ENCODE measurements at places on chromosomes 4 and X.

DNA sequence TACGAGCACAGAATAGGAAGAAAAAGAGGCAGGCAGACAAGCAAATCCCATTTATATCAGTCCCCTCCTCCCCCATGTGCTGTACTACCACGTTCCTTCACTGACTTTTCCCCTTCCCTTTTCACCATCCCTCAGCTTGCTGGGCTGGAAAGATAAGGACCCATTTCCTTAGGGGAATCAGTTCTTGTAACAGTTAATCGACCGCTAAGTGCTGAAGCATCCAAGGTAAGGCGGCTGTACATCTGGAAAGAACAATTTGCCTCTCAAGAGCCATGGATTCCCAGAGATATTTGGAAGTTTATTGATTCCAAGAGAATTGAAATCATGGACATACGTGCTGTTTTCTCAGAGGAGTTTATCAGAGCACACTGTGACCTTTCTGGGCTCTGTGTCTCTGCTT, 1688.0 kb downstream of the STIM2 start:
- DNase-seq: no peak

GRCh38 chr4:16222957-16223527, 3.2 kb downstream of the TAPT1 start:
- DNase-seq: no peak

DNA sequence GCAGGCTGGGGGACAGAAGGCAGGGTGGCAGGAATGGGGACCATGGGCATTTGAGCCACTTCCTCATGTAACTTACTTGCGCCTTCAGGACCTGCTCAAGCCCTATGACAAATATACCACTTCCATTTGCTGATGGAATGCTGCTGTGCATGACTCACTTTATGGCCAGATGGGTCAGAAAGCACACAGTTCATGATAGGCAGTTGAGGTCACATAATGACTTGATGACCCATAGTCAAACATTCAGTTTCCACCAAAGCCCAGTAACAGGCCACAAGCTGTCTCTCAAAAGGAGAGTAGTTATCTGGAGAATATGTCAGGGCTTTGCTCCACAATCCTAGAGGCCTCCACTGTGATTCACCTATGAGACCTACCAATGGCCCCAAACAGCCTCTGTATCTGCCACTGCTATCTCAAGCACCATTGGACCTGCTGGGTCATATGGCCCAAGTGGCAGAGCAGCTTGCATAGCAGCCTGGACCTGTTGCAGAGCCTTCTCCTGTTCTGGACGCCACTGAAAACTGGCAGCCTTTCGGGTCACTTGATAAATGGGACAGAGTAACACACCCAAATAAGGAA, 5.3 kb upstream of the PAPSS1 start:
- no peak for DNase-seq

DNA sequence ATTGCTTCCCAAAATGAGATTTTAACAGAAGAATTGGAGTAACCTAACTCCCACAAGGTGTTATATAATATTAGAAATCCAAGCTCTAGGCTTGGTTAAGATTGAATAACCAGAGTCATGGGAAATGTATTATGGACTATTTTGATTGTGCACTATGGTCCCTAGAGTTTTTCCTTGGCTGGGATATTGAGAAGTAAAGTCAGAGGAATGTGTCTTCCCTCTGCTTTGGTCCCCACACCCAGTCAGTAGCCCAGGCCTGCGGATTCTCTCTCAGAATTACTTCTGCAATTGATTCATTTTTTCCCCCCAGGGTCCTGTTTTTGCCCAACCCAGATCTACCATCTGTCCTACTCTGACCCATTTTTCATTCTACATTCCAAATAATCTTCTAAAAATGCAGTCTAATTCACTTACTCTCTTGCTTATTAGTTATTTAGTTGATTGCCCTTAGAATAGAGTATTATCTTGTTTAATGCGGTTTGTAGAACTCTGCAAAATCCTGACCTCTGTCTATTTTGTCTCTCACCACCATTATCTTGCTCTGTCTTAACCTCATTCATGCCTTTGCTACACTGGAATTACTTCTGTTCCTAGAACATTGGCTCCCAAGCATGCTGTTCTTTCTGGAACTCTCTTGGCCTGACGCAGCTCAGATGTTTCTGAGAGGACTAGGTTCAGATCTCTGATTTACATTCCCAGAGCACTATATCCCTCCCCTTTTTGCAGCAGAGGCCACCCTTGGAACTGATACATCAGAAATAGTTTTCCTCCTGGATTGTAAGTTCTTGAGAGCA, 23.6 kb downstream of the GUCY1A1 start:
- no peak for DNase-seq

- DNase-seq: no peak
Measured at GRCh38 chrX:24426921-24427746, 38.0 kb upstream of the PDK3 start.

GRCh38 chr4:151025759-151026158, 10.7 kb upstream of the LRBA start:
- no peak for DNase-seq

GRCh38 chrX:78706071-78706470, 41.4 kb upstream of the LPAR4 start:
- no peak for DNase-seq

GRCh38 chr4:10866666-10867065, 182.1 kb upstream of the CLNK start:
- DNase-seq: no peak

Data from activated T-helper 1 cell treated with anti-CD3 and anti-CD28 coated beads, Interleukin-2, amount 50 U/mL, for 16 hours (primary cell).